Spinal cord (tissue), 10 donors: ENCODE measurements at places on chromosomes 11 and 22. TPM values are rescaled to one million over a fixed set of nuclear protein-coding genes. Genes with fewer than 3 reads are reported as not detected.

GRCh38 chr11:46475051-46475925 is 83.7 kb upstream of the CHRM4 start:
- peaks cover 3% of the 10 kb centered on the region for H3K36me3 ChIP-seq
- no peaks in the 10 kb centered on the region for H3K27me3 ChIP-seq
- H3K4me1 ChIP-seq: no peaks in the 10 kb centered on the region

DNA sequence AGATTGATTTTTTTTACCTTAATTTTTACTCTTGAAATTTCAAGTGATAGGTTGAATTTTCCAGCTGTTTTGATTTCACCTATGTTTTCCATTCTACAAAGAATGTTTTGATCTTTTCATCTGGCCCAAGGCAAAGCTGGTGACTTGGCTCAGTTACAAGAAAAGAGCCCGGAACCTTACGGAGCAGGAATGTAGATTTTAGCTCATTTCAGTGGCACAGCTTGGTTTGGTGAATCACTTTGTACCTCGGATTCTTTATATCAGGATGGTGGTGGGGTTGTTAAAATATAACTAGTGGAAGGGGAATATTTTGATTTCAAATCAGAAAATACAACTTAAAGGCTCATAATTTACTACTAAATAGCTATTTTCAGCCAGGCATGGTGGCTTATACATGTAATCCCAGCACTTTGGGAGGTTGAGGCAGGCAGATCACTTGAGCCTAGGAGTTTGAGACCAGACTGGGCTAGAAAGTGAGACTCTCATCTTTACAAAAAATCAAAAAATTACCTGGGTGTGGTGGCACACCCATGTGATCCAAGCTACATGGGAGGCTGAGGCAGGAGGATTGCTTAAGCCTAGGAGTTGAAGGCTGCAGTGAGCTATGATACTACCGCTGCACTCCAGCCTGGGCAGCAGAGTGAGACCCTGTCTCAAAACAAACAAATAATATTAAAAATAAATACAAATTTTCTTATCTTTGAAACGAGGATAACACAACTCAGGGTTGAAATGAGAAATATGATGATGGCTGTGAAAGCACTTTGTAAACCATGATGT is 9.4 kb upstream of the GRIK4 start:
- H3K27me3 ChIP-seq: no peaks in the 10 kb centered on the region
- H3K36me3 ChIP-seq: no peaks in the 10 kb centered on the region
- no peak for DNase-seq
- no peak overlapping the region for H3K27ac ChIP-seq

Gene PLA2G3
- 0.77 TPM for total RNA-seq

Gene MMP12
- not detected for total RNA-seq

- H3K27me3 ChIP-seq: no peaks in the 10 kb centered on the region
- no peak overlapping the region for H3K27ac ChIP-seq
- peaks cover 18% of the 10 kb centered on the region for H3K36me3 ChIP-seq
- no peak for DNase-seq
- peaks cover 35% of the 10 kb centered on the region for H3K4me1 ChIP-seq
- peak overlapping the region; percentile 6 for H3K4me3 ChIP-seq
These were observed 32.6 kb downstream of the RRP8 start for GRCh38 chr11:6570691-6571427.

DNA sequence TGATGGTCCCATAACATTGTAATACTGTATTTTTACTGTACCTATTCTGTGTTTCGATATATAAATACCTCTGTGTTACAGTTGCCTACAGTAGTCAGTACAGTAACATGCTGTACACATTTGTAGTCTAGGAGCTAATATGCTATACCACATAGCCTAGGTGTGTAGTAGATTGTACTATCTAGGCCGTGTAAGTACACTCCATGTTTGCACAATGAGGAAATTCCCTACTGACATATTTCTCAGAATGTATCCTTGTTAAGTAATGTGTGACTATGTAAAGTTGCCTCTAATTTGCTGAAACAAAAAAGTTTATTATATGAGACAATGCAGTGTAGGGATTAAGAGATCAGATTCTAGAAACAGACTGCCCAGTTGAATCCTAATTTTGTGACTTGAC is 21.3 kb downstream of the CAPRIN1 start:
- no peak overlapping the region for H3K4me3 ChIP-seq
- no peak overlapping the region for H3K27ac ChIP-seq
- H3K36me3 ChIP-seq: peaks cover 21% of the 10 kb centered on the region

Gene C11orf16
- total RNA-seq: 0.99 TPM

DNA sequence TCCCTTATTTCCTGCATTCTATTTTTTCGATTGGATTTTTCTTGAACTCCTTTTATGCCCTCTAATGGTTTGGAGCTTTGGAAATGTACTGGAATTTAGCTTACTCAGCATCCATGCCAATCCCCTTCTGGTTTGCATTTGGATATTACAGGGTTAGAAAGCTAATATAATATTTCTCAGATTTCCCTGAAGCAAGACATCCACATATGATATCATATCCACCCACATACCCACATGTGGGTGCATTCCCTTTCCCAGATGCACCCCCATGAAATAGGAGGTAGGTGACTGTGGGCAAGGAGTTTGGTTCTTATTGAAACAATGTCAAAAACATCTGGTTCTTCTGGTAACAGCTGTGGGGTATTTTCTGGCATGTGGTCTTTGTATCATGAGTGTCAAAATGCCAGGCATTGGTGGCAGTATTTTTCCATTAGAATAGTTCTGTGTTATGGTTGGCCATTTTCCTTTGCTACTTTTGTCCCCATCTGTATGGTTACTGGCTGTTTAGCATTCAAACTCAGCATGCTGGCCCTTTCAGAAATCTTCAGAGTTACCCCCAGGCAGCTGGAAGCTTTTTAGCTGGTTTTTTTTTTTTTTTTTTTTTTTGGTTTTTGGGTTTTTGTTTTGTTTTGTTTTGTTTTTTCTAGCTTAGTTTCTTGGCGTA is 32.7 kb upstream of the DDX10 start:
- H3K36me3 ChIP-seq: no peaks in the 10 kb centered on the region
- no peaks in the 10 kb centered on the region for H3K27me3 ChIP-seq
- DNase-seq: no peak
- no peak overlapping the region for H3K27ac ChIP-seq
- H3K4me1 ChIP-seq: no peaks in the 10 kb centered on the region
- no peak overlapping the region for H3K4me3 ChIP-seq

- H3K4me3 ChIP-seq: no peak overlapping the region
- no peak for DNase-seq
- no peak overlapping the region for H3K27ac ChIP-seq
- no peaks in the 10 kb centered on the region for H3K36me3 ChIP-seq
These were observed 245.9 kb downstream of the MIAT start for GRCh38 chr22:26903030-26903856.
